ENCODE measurements at places on chromosomes 2 and 18.

DNA sequence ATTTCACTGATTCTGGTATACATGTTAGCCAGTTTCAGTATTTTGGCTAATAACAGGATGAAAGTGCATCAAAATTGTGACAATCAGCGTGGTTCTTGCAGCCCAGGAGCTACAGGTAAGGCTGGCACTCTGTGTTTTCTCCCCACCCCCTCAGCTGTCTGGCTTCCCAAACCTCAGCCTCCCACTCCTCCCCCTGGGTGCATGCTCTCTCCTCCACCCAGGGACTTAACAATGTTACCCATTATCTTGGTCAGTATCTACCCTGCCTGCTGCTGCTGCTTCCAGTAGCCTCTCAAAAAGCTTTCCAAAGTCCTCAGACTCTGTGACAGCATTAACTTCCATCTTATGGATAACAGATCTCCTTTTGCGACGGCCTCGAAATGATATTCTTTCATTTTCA lies 41.0 kb downstream of the TRABD2A start:
- DNase-seq = no peak

DNA sequence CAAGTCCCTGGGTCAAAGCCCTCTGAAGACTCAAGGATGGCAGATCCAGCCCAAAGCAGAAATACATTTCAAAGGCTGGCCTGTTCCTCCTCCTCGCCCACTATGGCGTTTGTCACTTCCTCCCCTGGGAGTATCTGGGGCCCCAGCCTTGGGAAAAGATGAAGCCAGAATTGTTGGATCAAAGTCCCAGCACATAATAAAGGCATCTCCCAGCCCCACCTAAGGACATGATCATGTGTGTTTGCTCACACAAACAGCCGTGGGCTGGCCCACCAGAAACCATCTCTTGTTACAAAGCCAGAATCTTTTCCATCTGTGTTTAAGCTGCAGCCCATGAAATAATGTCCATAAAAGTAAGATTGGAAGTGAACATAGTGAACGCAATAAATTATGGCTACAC lies 50.1 kb upstream of the HAAO start:
- no peak for DNase-seq

DNA sequence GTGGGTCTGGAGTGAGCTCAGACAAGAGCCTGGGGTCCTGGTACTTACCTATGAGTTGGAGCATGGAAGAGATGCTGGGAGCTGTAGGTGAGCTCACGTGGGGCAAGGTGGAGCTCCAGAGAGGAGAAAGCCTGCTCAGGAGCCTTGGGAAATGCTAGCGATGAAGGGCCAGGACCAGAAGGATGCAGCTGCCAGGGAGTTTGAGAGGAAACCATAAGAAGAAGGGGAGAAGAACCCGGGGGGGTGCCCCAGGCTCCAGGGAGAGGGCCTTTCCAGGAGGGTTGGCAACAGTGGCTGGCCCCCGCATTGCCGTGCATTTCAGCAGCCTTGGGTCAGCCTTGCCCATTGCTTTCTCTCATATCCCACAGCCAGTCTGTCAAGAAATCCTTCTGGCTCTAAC lies 268.7 kb downstream of the GLI2 start:
- DNase-seq = no peak

- no peak for DNase-seq
Observed at GRCh38 chr2:38863061-38863695, 12.6 kb downstream of the DHX57 start.

GRCh38 chr2:25341011-25341727 lies 556 bp downstream of the DNMT3A start:
- DNase-seq = peak; percentile 52

DNA sequence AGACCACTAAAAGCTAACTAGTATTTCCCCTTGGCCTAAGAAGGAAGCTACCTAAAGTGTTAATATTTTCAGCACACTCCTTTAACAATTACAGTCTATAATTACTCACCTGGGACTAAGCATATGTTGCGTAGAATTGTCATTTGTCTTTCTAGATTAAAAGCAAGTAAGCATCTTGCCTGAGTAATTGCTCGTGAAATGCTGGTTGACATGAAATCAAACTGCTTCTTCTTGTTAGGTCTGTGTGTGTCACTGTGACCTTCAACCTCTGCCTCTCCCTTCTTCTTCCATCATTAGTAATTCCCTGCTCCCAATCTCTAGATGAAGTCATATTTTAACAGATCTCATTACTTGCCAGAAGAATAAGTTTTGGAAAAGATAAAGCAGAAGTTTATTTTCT lies 212.2 kb downstream of the XIRP2 start:
- no peak for DNase-seq

DNA sequence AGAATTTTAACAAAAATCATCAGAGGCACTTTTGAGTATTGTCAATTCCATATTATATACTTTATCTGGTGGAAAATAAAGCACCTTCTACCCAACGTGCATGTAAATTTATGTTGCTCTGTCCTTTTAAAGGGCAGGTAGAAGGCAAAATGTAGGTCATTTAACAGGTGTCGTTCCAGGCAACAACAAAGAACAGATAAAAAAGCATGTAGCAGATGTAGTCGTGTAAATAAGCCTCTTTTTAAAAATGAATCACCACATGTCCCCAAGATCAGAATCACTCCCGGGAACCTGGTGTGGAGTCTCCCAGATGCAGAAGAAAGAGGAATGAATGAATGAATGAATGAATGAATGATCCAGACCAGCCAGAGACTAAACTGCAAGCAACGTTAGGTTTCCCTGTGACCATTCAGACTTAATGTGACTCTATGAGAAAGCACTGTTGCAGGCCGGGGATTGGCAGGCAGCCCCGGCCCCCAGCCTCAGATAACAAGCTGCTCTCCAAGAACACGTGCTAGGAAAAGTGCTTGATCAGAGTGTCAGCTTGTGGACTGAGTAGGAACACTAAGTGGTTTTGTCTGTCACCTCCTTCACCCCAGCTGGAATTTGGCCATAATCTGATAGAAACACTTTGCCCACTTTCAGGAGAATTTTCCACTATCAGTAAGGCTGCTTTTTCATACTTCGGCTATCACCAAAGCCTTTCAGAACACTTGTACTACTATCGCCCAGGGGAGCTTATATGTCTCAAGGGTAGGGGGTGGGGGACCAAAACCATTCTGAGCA lies 100.6 kb downstream of the CDK15 start:
- DNase-seq = no peak

- DNase-seq = no peak
Observed at GRCh38 chr2:204967199-204967960, 422.1 kb downstream of the PARD3B start.

DNA sequence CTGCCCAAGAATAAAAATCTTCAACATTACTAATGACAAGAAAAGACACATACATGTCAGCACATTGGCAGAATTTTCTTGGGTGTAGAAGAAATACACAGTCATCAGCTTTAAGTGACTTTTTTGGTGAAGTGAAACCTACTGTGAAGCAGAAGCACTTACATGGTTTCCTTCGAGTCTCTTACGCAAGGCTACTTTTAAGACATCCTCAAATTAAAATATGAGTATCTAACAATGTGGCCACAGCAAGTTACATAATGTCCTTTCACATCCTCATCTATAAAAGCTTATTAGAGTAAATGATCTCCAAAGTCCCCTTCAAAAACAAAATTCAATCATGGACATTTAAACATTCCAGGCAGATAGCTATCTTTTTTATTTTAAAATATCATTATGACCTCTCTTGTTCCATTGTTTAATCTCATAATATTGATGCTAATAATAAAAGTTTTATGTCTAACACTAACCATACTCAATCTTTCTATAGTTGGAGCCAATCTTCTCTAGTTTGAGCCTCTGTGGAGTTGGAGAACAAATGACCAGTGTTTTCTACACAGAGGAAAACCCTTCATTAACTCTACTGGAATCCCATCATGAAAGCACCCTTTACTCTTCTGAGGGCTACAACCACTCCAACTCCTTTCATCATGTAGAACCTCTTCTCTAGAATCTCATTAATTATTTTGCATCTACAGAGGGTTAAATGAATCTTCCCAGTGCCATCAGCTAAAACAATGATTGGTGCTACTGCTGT lies 182.2 kb upstream of the ZFP36L2 start:
- no peak for DNase-seq

GRCh38 chr2:131659168-131659572 lies 131.5 kb downstream of the CCDC74A start:
- DNase-seq = no peak

Measured in CD8-positive, alpha-beta memory T cell (primary cell).